ENCODE measurements at places on chromosomes 7 and 10. TPM values are rescaled to one million over a fixed set of nuclear protein-coding genes. Genes with fewer than 3 reads are reported as not detected.

MTG1 gene
- 30.8 TPM for polyA plus RNA-seq

ERVW-1 gene
- not detected for polyA plus RNA-seq

AGR2 gene
- 2.4 TPM for polyA plus RNA-seq

ANKRD61 gene
- 0.22 TPM for polyA plus RNA-seq

UPP1 gene
- 202 TPM for polyA plus RNA-seq

ADAMTS14 gene
- 0.09 TPM for polyA plus RNA-seq

MOGAT3 gene
- polyA plus RNA-seq = not detected

VSIR gene
- polyA plus RNA-seq = 8.1 TPM

MSMB gene
- not detected for polyA plus RNA-seq

LIPM gene
- 0.44 TPM for polyA plus RNA-seq
